ENCODE measurements at places on chromosomes 1 and 21.

- no peak for DNase-seq
Measured at GRCh38 chr1:22795366-22795714, 84.7 kb downstream of the EPHB2 start.

DNA sequence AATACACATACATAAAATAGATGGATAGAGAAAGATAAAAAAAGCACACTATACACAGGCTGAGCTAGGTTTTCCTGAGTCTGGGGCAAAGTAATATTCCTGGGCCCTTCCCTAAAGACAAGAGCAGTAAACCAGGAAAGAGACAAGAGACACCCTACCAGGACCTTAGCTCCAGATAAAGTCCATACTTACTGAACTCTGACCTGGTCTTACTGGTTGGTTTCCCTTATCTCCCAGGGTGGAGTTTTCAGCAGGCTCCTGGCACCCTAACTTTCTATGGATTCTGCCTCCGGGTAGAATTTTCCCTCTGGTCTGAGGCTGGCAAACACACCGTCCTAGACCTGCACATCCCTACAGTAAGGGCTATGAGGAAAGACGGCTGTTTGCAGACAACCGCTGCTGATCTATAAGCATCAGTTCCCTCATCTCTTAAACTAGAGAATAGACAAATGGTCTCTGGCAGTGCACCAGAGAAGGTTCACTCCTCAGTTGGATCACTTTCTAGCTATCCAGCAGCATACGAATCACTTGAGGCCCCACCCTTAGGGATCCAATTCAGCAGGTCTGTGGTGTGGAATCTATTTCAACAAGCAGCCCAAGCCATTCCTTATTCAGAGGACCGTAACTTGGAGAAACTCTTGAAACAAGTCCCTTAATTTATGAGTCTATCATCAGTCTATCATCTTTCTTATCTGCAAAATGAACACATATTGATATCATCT is 52.0 kb downstream of the ARHGEF11 start:
- DNase-seq: no peak

DNA sequence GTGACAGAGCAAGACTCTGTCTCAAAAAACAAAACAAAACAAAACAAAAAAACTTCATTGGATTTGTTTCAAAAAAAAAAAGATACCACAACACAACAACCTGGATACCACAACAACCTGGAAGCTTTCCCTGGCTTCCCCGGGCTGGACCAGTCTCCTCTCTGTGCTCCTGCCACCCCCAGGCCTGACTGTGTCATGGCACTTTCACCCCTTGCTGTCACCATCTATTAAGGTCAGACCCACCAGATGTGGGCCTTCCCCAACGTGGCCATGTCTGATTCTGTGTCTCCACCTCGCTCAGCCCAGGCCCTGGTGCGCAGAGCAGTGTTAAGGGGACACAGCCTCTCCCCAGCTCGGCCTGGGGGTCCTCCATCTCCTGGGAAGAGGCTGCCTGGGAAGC is 28.3 kb upstream of the ACOT11 start:
- DNase-seq: no peak

- no peak for DNase-seq
Measured at GRCh38 chr1:7409278-7409677, 361.8 kb upstream of the VAMP3 start.

DNA sequence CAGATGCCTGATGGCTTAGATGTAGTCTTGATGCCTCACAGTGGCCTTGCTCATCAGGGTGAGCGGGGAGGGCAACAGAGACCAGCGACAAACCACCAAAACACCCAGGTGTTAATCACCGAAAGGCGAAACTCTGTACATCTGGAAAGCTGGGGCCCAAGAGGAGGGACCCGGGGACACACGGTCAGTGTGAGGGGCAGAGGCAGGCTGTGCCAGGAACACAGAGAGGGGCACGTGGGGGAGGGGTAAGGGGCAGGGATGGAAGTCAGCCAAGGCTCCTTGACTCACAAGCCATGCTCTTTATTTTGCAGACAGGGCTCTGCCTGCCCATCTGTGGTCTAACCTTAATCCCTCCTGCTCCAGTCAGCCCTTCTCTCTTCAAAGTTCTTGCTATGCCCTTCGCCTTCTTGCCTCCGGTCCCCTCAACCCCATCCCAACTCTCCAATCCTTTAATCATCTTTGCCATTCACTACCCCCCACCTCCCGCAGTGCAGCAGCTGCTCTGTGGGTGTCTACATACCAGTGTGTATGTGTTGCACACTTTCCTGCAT is 4.3 kb downstream of the MEF2D start:
- no peak for DNase-seq

DNA sequence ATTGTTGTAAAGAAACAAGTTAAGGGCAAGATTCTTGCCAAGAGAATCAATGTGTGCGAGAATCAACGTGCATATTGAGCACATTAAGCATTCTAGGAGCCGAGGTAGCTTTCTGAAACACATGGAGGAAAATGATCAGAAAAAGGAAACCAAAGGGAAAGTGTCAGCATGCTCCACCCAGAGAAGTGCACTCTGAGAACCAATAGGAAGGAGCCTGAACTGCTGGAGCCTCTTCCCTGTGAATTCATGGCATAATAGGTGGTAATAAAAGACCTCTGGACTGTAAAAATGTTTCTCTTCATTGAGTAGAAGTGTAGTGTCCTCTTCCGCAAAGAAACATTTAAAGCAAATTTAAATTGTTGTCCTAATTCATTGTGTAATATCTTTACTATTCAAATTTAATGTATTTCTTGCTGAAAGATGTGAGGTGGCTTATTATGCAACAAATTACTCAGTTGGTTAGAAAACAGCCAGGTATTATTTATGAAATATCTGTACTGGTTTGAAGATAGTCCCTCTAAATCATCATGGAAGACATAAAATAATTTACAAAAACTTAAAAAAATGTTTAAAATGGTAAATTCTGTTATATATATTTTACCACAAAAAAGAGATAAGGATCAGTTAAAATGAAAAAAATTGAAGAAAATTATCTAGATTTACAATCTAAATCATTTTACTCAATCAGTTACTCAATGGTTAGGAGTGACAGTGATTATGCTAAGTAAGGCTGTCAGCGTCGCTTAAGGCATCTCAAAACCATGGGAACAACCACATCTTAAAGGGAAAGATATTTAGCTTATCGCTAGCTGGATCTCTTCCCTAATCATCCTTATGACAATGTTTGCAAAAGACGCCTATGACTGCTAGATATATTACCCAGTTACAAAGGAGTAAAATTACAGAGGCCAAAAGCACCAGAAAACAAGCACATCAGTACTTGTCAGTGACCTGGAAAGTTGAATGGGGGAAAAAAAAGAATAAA is 31.3 kb downstream of the NVL start:
- no peak for DNase-seq

GRCh38 chr1:23546897-23547584 is 12.3 kb downstream of the ID3 start:
- DNase-seq: no peak

- no peak for DNase-seq
Measured at GRCh38 chr1:55329091-55329490, 113.9 kb upstream of the USP24 start.

DNA sequence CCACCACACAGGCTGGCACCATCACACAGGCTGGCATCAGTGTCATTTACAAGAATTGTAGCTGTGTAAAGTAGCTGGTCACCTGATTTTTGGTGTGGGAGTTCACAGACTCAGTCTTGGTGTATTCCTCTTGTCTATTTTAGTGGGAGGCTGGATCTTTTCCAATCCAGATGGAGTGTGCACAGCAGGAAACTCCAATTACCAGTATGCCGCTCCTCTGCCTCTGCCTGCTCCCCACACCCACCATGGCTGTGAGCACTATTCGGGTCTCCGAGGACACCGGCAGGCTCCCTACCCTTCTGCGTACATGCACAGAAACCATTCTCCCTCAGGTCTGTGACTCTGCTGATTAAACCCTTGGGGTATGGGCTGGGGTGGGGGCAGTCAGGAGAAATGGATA is 24.2 kb downstream of the TBX19 start:
- DNase-seq: no peak

DNA sequence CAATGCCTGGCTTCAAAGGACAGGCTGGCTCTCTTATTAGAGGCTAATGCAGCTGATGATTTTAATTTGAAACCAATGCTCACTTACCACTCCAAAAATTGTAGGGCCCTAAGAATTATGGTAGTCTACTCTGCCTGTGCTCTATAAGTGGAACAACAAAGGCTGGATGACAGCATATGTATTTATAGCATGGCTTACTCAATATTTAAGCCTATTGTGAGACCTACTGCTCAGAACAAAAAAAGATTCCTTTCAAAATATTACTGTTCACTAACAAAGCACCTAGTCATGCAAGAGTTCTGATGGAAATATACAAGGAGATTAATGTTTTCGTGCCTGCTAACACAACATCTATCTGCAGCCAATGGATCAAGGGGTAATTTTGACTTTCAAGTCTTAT is 73.8 kb upstream of the DUSP10 start:
- DNase-seq: no peak

DNA sequence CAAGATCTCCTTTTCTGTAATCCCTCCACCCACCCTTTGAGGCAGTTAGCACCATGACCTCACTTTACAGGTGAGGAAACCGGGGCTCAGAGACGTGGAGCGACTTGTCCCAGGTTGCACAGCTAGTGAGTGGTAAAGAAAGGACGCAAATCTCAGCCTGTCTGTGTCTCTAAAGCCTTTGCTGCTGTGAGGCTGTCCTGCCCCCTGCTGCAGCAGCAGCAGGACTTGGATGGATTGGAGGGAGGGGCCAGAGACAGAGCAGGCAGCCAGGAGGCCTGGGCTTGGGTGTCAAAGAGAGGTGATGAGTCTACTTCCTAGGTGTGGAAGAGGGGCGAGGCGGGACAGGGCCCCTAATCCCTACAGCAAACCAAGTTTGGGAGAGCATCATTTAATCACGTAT is 69.6 kb downstream of the PTPRU start:
- no peak for DNase-seq

- no peak for DNase-seq
Measured at GRCh38 chr1:28640766-28641165, 2.1 kb downstream of the TAF12 start.

DNA sequence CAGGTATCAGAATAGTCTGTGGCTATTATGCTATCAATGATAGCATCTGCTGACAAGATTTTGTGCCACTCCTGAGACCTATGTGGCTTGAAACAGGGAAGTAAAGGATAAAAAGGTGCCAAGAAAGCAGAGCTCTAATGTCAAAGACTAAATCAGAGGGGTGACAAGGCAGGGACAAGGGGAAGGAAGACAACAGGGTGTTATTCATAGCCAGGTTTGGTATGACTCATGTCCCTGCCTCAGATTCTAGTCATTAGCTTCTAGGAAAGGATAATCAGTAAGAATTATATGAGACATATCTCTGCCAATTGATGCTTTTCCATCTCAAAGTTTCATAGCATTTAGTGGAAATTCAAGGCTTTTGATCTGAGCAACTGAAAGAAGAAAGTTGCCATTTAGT is 31.8 kb upstream of the PLD5 start:
- no peak for DNase-seq

GRCh38 chr1:218495931-218496330 is 150.8 kb downstream of the TGFB2 start:
- DNase-seq: no peak

GRCh38 chr1:90132306-90132705 is 137.4 kb downstream of the ZNF326 start:
- no peak for DNase-seq

GRCh38 chr1:246678816-246679793 is 45.1 kb upstream of the SCCPDH start:
- DNase-seq: no peak

DNA sequence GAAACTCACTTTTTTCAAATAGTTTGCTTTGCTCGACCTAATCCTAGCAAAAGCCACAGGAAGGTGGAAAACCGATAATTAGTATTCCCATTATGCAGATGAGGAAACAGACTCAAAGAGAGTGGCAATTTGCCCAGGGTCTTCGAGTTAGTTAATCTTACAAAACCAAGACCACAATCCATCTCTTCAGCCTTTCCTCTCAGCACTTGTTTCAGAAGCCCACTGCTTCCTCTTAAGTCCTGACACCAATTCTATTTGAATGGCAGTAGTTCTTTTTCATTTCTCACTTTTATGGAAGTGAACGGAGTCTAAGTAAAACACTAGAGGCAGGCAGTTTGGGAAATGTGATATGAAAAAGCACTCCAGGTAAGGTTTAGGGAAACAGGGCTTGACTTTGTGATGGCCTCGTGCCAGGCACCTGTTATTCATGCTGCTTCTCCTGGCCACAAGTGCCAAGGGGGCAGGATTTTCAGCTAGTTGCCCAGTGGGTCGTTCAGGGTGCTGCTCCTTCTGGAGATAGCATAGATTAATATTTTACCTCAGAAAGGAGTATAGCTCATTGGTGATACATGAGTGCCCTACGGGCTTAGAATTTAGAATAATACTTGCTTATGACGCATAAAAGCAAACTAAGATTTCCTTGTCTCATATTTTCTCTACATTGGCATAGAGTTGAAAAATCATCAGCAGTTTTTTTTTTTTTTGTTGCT is 76.6 kb upstream of the NRIP1 start:
- no peak for DNase-seq

- no peak for DNase-seq
Measured at GRCh38 chr1:225739542-225740107, 38.0 kb upstream of the SRP9 start.

GRCh38 chr1:100323419-100324106 is 28.7 kb upstream of the CDC14A start:
- DNase-seq: no peak
